NCI-H1417 treated with DMSO at 0.1 percent for 48 hours (cell line): ENCODE measurements at places on chromosomes 16 and 17.

- no peak for DNase-seq
Observed at GRCh38 chr17:30292286-30292858, 628 bp upstream of the BLMH start.

DNA sequence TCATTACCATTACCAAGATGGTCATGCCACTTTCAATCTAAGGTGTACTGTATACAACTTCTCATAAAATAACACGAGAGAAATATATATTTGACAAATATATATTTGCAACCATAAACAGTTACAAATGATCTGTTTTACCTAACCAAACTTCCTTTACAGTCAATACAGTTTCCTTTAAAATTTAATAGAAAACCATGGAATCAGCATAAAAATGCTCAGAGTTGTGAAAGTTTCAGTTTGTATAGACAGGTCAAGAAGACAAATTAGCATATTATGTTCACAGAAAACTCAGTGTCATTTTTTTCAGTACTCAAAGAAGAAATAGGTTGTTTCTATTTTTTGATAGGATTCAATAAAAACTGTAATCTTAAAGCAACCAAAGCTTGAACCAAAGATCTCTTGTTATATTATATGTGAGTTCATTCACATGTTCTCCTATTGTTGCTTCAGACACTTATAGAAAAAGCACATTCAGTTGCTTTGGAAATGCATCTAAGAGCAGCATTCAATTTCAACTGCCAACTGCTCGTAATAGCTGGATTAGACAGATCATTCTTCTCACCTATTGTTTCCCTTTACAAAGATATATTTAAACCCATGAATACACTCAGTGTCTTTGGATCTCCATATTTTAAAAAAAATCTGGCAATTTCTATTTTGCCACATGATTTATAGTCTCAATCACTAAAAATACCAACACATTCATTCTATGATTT is 15.1 kb downstream of the SSH2 start:
- no peak for DNase-seq

GRCh38 chr16:85550422-85550864 is 62.7 kb upstream of the GSE1 start:
- DNase-seq: no peak

DNA sequence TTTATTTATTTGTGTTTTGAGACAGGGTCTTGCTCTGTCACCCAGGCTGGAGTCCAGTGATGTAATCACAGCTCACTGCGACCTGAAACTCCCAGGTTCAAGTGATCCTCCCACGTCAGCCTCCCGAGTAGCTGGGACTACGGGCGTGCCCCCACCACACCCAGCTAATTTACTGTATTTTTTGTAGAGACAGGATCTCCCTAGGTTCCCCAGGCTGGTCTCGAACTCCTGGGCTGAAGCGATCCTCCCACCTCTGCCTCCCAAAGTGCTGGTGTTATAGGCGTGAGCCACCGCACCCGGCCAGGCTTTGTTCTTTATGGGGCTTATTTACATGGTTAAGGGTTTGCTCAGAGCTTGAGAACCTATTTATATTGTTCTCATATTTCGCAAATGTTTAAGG is 5.8 kb upstream of the MEIOB start:
- no peak for DNase-seq

DNA sequence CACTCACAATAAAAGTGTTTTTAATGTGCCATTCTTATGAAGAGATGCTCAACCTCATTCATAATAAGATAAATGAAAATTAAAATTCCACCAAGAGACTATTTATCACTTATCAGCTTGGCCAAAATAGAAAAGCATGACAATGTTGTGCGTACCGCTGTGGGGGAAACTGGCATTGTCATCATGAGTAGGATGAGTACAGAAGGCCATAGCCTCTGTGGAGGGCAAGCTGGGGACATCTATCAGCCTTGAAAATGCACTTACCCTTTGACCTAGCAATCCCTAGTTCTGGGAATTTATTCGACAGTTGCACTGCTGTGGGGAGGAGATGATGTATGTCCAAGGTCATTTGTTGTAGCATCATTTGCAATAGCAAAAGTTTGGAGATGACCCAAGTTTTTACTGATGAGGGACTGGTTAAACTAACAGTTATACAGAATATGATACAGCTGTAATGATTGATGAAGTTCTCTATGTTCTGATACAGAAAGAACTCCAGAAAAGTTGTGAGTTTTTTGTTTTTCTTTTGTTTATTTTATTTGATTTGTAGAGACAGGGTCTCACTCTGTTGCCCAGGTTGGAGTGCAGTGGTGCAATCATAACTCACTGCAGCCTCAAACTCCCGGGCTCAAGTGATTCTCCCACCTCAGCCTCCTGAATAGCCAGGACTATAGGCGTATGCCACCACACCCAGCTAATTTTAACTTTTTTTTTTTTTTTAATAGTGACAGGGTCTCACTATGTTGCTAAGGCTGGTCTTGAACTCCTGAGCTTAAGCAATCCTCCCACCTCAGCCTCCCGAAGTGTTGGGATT is 13.7 kb upstream of the PRKCB start:
- DNase-seq: no peak

DNA sequence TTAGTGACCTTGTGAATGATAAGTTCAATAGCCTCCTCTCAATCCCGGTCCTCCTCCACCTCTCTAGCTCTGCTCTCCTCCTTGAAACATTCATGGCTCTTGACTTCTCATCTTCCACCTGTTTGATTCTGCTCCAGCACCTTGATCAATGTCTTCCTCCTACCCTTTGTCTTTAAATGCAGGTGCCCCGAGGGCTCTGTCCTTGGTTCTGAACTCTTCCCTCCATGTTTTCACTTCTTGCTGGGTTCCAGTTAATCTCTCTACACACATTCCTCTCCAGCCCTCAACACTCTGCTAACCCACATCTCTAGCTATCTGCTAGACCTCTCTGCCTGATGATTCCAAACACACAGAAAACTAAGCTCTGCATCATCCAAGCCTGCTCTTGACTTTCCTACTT is 13.4 kb downstream of the CD300E start:
- DNase-seq: no peak

DNA sequence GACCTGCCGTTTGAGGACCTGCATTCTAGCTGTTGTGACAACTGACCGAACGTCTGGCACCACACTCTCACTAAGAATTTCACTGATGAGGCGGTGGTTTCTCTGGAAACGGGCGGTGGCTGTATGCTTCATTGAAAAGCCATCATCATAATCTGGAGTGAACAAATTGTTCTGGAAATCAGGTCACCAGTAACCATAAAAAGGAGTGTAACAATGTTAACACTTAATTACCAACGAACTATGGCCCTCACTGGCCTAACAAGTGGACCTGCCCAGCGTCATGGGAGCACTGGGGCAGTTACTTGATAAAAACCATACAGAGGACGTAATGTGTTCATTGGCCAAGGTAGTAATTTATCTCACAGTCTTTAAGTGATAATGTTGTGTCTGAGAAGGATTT is 15.4 kb downstream of the SMARCE1 start:
- no peak for DNase-seq

DNA sequence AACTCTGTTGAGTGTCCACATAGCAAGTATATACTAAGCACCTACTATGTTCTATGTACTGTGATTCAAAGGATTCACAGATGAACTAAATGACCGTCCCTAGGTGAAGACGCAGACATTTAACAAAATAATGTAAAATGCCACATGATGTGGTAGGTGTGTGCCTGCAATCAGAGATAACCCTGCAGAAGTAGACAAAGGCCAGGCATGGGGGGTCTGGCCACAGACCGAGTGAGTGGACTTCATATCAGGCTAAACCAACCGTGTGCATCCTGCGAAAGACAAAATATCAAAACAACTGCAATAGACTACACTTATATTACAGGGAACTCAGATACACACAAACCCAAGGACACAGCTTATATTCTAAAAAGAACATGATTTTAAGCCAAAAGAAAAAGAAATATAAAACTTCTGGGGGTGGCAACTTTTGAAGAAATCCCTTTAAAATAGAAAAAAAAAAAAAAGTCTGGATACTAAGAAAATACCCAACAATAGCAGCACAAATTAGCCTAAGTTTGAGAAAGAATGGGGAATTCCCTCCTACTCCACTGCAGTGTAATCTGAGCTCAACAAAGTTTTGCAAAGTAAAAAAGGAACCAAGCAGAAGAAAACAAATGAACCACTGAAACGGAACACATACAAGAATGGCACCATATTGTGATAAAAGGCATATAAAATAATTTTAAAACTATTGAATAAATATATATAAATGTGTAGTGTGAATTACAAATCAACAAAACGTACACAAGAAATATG is 12.3 kb downstream of the HSDL1 start:
- DNase-seq: no peak

DNA sequence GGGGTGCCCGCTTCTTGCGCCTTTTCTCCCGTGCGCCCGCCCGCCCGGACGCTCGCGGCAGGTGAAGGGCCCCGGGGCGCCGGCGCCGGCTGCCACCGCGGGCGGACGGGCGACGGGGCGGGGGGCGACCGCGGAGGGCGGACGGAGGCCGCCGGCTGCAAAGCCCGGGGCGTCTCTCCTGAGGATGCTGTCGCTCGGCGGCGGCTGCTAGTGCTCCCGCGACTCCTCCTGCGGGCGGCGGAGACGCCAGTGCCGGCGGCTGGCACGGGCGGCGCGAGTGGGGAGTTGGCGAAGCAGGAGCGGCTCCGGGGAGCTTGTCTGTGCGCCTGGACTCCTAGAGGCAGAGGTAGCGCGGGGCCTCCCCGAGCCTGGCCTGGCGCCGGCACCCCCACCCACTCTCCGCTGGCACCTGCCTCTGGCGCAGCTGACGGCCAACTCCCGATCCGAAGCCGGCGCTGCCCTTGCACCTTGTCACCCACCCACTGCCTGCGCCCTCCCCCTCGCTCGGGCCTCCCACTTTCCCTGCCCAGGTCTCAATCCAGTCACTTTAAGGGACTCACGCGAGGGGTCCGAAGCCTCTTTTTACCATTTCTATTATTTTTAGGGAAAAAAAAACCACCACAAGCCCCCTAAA is at the start of gene FAM20A:
Gene FAM20A, minus strand, starts transcription at position 437 of the 634 bp plus-strand sequence. CDS start 701 bp downstream, outside the sequence.
- no peak for DNase-seq

GRCh38 chr17:66354981-66355380 is 52.6 kb downstream of the PRKCA start:
- DNase-seq: no peak

GRCh38 chr16:7185689-7186088 is 147.0 kb upstream of the RBFOX1 start:
- no peak for DNase-seq

GRCh38 chr17:2943981-2944380 is 119.4 kb downstream of the OR1D5 start:
- DNase-seq: no peak

- no peak for DNase-seq
Observed at GRCh38 chr16:56370875-56371659, 54.3 kb downstream of the AMFR start.

DNA sequence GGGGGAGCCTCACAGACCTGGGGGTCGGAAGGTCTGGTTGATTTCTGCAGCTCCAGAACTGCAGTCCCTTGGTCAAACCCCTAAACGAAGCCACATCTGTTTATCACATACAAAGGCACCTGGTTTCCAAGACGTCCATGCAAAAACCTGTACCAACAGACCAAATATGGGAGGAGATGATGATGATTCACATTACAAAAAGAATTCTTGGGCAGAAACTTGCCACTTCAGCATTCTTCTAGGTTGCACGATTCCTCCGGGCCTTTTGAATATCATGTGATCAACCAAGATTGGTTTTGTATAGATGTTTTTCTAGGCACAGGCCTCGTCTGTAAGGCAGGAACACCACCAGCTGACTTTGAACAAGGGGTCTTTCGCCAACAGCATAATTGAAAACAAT is 466.3 kb downstream of the SOX9 start:
- no peak for DNase-seq

DNA sequence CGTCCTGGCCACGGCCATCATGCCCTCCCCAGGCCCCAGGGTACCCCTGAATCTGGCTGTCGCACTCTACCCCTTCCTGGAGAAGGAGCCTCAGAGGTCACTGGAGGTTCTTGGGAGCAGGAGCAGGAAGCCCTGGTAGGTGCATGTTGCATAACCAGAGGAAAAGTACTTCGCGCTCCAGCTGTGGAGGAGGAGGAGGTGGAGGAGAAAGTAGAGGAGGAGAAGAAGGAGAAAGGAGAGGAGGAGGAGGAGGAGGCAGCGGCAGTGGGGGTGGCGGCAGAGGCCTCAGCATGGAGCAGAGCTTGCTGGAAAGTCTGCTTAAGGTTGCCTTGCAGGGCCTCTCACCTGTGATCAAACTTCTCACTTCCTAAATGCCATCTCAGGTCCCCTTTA is 61.8 kb downstream of the BAIAP2 start:
- no peak for DNase-seq

DNA sequence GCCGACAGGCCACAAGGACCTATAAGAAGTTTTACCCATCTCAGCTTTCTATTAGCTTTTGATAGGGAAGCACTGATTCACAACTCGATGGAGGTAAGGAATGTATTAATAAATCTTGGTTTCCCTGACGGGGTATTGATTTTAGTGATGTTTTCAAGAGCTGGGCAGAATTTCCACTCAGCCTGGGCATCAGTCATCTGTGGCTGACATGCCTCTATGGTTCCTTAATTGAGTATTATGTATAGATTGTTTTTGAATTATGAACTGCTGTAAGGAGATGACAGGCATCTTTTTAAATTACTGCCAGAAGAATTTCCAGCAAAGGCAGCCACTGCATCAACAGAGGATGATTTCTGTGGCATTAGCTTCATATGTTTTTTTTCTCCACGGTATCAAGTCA is 128.6 kb downstream of the CPPED1 start:
- no peak for DNase-seq

- no peak for DNase-seq
Observed at GRCh38 chr17:78781893-78782304, at the start of gene CYTH1. CYTH1 (minus strand) TSS chr17:78782273; CDS start chr17:78782223, 50 bp downstream.

GRCh38 chr17:68458260-68459036 is 1.2 kb upstream of the WIPI1 start:
- no peak for DNase-seq

GRCh38 chr16:89623511-89624261 is 10.2 kb downstream of the DPEP1 start:
- DNase-seq: no peak

DNA sequence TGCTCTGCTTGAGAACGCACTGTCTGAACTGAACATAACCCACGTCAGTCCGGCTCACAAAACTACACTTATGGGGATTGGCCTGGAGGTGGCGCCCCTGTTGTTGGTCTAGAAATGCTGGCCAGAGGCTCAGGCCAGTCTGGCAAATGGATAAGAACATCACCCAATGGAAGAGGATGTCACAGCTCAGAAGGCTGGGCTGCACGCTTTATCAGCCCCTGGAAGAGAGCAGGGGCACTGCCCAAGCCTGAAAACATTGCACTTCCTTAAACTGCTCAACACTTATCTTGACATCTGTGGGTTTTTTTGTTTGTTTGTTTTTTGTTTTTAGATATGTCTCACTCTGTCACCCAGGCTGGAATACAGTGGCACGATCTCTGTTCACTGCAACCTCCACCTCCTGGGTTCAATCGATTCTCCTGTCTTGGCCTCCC is 24.8 kb upstream of the BPTF start:
- no peak for DNase-seq

- no peak for DNase-seq
Observed at GRCh38 chr16:60991886-60992285, 1044.4 kb downstream of the CDH8 start.

- DNase-seq: no peak
Observed at GRCh38 chr16:69931631-69932030, 19.5 kb upstream of the CLEC18A start.

- no peak for DNase-seq
Observed at GRCh38 chr16:47323241-47323640, 137.6 kb downstream of the ITFG1 start.
